ENCODE measurements at places on chromosomes 2 and 18.

DNA sequence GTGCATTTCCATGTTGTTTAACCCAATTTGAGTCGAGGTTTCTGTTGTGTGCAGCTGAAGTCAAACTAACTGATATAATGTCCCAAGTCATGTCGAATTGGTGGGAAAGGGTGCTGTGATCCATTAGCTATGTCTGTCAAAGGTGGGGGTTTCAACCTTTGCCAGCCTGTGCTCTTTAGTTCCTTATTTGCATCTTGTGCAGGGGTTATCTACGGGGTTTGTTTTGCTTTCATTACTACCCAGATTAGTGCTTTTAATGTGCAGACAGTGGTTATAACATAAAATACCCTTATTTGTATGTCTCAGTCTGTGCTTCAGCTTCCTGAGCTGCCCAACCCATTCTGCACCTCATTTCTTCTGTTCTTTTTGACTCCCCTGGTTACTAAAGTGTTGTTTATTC lies 271.9 kb upstream of the CXCR4 start:
- DNase-seq: peak; percentile 40
- H3K4me1 ChIP-seq: peaks cover 11% of the 10 kb centered on the region
- no peaks in the 10 kb centered on the region for H3K36me3 ChIP-seq

GRCh38 chr2:35891528-35891927 lies 464.1 kb upstream of the CRIM1 start:
- no peaks in the 10 kb centered on the region for H3K4me1 ChIP-seq
- no peak overlapping the region for H3K27ac ChIP-seq
- H3K27me3 ChIP-seq: no peaks in the 10 kb centered on the region

- no peak overlapping the region for H3K27ac ChIP-seq
- H3K4me3 ChIP-seq: no peak overlapping the region
- no peaks in the 10 kb centered on the region for H3K36me3 ChIP-seq
- DNase-seq: no peak
- no peaks in the 10 kb centered on the region for H3K27me3 ChIP-seq
- H3K4me1 ChIP-seq: no peaks in the 10 kb centered on the region
Measured at GRCh38 chr2:16293398-16293797, 353.0 kb downstream of the MYCN start.

DNA sequence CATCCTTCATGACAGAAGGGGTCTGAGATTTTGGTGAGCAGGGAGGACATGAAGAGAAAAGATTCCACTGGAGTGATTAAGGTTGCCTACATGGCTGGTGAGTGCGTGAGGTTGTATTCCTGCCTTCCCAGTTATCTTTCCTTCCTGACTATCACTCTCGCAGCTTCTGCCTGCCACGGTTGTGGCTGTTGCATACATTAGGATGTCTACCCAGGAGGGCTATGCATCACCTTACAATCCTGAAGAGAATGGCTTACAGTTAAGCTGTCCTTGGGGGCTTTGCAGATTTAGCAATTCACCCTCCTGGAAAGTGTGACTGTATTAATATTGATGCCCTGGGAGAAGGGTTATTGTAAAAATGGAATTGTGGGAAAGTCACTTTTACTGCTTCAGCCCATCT lies 571.0 kb downstream of the TSN start:
- no peaks in the 10 kb centered on the region for H3K36me3 ChIP-seq
- no peak for DNase-seq
- no peak overlapping the region for H3K4me3 ChIP-seq
- H3K4me1 ChIP-seq: no peaks in the 10 kb centered on the region
- H3K27me3 ChIP-seq: no peaks in the 10 kb centered on the region
- H3K27ac ChIP-seq: no peak overlapping the region

- H3K27me3 ChIP-seq: no peaks in the 10 kb centered on the region
- H3K36me3 ChIP-seq: no peaks in the 10 kb centered on the region
- no peak overlapping the region for H3K27ac ChIP-seq
- no peak for DNase-seq
- no peak overlapping the region for H3K4me3 ChIP-seq
Measured at GRCh38 chr2:134258684-134259388, 5.0 kb downstream of the MGAT5 start.

DNA sequence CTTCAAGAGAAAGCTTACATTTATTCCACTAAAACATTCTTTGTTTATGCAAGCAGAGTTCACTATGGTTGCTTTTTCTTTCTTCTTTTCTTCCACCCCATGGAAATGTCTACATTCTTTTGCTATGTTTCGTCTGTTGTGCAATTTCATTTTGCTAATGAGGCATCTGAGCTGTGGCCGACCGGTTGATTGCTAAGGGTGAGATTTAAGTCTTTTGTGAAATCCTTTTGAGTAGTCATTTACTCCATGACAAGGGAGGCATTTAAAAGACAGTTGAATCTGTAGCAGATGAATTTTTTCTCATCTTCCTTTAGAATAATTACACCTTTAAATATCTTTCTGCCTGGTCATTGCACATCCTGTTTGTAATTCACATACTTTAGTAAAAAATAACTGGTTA lies 324.1 kb upstream of the THUMPD2 start:
- DNase-seq: no peak
- no peak overlapping the region for H3K27ac ChIP-seq
- no peaks in the 10 kb centered on the region for H3K4me1 ChIP-seq
- H3K27me3 ChIP-seq: no peaks in the 10 kb centered on the region
- no peaks in the 10 kb centered on the region for H3K36me3 ChIP-seq

- H3K27ac ChIP-seq: no peak overlapping the region
- no peaks in the 10 kb centered on the region for H3K36me3 ChIP-seq
- H3K27me3 ChIP-seq: no peaks in the 10 kb centered on the region
- no peak overlapping the region for H3K4me3 ChIP-seq
Measured at GRCh38 chr18:63002305-63002704, 287.0 kb downstream of the PHLPP1 start.

DNA sequence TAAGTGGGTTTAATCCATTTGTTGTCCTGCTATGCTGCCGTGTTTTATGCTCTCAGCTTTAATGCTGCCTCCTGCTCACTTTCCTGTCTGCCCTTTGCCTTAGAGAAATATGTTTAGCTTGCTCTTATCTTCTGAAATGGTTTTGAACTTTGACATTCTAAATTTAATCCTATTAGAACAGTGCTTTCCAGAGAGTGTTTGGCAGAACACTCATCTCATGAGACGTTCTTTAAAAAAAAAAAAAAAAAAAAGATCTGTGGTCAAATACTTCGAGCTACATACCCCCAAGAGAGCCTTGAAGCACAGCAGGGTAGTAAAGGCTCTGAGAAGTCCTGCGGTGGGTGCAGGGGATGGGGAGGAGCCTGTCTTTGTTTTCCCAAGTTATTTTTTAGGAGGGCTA lies 161.3 kb downstream of the SPP2 start:
- H3K27ac ChIP-seq: no peak overlapping the region
- H3K4me3 ChIP-seq: no peak overlapping the region
- H3K27me3 ChIP-seq: no peaks in the 10 kb centered on the region
- no peaks in the 10 kb centered on the region for H3K36me3 ChIP-seq
- DNase-seq: no peak

- no peak overlapping the region for H3K4me3 ChIP-seq
- no peaks in the 10 kb centered on the region for H3K36me3 ChIP-seq
- H3K4me1 ChIP-seq: peaks cover 8% of the 10 kb centered on the region
- H3K27me3 ChIP-seq: no peaks in the 10 kb centered on the region
- no peak for DNase-seq
Measured at GRCh38 chr2:72544554-72544953, 281.3 kb downstream of the EXOC6B start.

DNA sequence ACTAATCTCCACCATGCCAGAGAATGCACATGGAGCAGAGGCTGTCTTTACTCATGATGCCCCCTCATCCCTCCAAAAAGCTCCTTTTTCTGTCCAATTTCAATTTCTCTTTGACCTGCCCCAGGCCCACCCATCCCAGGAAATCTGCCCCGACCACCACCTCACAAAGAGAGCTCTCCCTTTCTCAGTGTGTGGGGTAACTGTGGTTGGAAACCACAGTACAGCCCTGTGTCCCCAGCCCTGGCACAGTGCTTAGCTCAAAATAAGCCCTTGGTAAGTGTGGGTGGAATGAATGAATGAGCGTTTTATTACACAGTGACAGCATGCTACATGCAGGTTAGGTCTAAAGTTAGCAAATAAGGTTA lies 43.7 kb upstream of the CAB39 start:
- H3K4me3 ChIP-seq: no peak overlapping the region
- DNase-seq: no peak
- no peak overlapping the region for H3K27ac ChIP-seq
- no peaks in the 10 kb centered on the region for H3K27me3 ChIP-seq
- H3K4me1 ChIP-seq: peaks cover 20% of the 10 kb centered on the region
- H3K36me3 ChIP-seq: no peaks in the 10 kb centered on the region

- no peaks in the 10 kb centered on the region for H3K36me3 ChIP-seq
- H3K4me1 ChIP-seq: no peaks in the 10 kb centered on the region
- H3K4me3 ChIP-seq: no peak overlapping the region
- DNase-seq: no peak
- no peak overlapping the region for H3K27ac ChIP-seq
Measured at GRCh38 chr2:225600444-225600843, 200.9 kb downstream of the NYAP2 start.

DNA sequence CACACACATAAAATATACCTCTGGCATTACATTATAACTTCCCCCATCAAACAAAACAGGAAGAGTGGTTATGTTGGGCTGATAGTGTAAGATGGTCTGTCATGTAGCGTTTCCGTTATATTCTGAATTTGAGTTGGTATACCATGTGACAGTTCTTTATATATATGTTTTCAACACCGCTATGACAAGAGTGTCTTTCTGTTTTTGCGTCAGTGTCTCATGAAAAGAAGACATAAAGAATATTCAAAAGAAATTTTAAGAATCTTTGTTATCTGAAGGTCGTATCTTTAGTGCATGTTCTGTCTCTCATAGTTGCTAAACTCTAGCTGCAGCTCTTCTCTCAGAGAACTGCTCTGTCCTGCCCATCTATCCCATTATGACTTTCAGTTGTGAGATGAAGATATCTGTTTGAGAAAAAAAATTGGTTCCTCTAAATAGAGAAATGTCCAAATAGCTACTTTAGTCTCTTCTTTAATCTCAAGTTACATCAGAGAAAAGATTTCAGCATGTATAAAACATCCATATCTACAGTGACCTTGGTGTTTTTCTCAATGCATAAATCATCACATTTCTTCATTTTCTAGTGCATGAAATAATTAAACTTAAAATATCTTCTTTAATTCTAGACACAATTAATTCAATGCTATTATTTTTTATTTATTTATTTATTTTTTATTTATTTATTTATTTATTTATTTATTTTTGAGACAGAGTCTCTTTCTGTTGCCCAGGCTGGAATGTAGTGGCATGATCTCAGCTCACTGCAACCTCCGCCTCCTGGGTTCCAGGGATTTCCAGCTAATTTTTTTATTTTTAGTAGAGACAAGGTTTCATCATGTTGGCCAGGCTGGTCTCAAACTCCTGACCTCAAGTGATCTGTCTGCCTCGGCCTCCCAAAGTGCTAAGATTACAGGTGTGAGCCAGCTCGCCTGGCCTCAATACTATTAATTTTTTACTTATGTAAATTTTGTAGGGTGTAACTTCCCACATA lies 24.3 kb upstream of the PSME4 start:
- H3K4me3 ChIP-seq: no peak overlapping the region
- no peak for DNase-seq
- H3K27me3 ChIP-seq: no peaks in the 10 kb centered on the region
- H3K27ac ChIP-seq: no peak overlapping the region
- H3K4me1 ChIP-seq: no peaks in the 10 kb centered on the region

DNA sequence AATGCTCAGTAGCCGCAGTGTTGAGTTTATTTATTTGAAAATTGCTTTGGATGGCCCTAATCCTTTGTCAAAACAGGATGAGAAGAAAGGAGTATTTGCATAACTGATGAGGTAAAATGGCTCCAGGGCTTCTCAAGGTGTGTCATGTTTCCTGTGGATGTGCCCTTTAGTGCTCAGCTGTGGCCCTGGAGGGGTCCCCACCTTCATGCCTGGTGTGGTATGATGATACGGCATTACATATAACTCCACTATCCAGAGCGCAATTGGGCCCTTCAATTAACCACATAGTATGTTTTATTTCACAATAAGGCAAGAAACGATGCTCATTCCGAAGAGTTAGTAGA lies 39.8 kb upstream of the TMEM178A start:
- H3K4me1 ChIP-seq: no peaks in the 10 kb centered on the region
- no peak overlapping the region for H3K4me3 ChIP-seq
- H3K27me3 ChIP-seq: no peaks in the 10 kb centered on the region
- H3K36me3 ChIP-seq: no peaks in the 10 kb centered on the region
- no peak for DNase-seq
- H3K27ac ChIP-seq: no peak overlapping the region

DNA sequence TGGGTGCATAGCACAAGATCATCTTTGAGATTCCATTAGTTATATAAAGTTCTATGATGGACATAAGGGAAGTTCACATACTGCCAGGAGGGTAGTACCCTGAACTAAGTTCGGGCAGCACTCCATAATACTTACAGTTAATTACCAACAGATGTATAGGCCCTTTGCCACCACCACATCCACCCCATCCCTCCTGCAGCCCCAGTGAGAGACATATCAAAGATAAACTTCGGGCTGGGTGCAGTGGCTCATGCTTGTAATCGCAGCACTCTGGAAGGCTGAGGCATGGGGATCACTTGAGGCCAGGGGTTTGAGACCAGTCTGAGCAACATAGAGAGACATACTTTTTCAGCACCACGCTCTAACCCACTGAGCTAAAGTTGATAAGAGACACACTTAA lies 46.4 kb upstream of the NPAS2 start:
- no peaks in the 10 kb centered on the region for H3K27me3 ChIP-seq
- H3K4me3 ChIP-seq: no peak overlapping the region
- H3K36me3 ChIP-seq: no peaks in the 10 kb centered on the region

- peaks cover 20% of the 10 kb centered on the region for H3K4me1 ChIP-seq
- H3K27ac ChIP-seq: no peak overlapping the region
- no peaks in the 10 kb centered on the region for H3K27me3 ChIP-seq
- no peak for DNase-seq
Measured at GRCh38 chr2:187529248-187529976, 24.8 kb downstream of the TFPI start.

GRCh38 chr18:52829876-52830405 lies 489.9 kb downstream of the DCC start:
- H3K27me3 ChIP-seq: no peaks in the 10 kb centered on the region
- no peaks in the 10 kb centered on the region for H3K4me1 ChIP-seq

DNA sequence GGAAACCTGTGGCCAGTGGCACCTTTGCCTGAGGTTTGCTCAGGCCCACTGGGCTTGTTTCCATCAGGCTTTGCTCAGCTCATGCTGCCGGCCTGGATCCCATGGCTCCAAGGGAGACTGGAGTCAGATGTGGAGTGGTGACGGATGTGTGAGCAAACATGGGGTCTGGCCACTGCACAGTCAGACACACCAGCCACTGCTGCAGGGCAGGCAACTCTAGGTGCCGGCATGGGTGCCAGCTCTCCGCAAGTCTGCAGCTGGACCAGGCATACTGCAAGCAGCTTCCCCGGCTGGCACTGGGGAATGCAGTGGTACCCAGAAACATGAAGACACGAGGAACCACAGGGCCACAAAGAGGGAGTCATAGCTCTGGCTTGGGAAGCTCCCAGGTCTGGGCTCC lies 37.4 kb downstream of the TDRD15 start:
- no peak overlapping the region for H3K4me3 ChIP-seq
- no peaks in the 10 kb centered on the region for H3K27me3 ChIP-seq
- H3K27ac ChIP-seq: no peak overlapping the region
- DNase-seq: no peak
- no peaks in the 10 kb centered on the region for H3K4me1 ChIP-seq

Data from vagina (tissue), 2 donors.